CD4-positive, alpha-beta T cell treated with Interleukin-15 for 4 hours (primary cell): ENCODE measurements at places on chromosomes 7 and 10.

GRCh38 chr7:148049068-148049467, 541.5 kb upstream of the C7orf33 start:
- no peak for DNase-seq

GRCh38 chr10:76297780-76298281, 866.4 kb downstream of the LRMDA start:
- no peak for DNase-seq

- DNase-seq, result no peak
Observed at GRCh38 chr10:33240931-33241330, 93.5 kb downstream of the NRP1 start.

DNA sequence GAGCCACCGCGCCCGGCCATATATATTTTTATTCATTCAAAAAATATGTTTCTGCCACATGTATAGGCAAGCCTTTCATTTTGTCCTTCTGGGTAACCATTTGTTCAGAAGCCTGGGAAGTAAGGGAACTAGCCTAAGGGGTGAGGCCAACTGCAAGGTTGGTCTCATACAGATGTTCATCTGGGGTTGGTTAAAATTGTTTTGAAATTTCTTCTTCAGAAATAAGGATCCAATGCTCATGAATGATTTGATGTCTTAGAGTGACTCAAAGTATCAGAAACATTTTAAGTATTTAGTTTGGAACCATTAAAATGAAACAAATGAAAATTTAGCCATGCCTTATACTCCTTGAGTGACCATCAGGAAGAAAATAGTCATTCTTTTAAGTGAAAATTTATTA, 397.2 kb downstream of the SUGCT start:
- DNase-seq, result no peak

- no peak for DNase-seq
Observed at GRCh38 chr10:119500123-119500795, 42.3 kb downstream of the RGS10 start.

DNA sequence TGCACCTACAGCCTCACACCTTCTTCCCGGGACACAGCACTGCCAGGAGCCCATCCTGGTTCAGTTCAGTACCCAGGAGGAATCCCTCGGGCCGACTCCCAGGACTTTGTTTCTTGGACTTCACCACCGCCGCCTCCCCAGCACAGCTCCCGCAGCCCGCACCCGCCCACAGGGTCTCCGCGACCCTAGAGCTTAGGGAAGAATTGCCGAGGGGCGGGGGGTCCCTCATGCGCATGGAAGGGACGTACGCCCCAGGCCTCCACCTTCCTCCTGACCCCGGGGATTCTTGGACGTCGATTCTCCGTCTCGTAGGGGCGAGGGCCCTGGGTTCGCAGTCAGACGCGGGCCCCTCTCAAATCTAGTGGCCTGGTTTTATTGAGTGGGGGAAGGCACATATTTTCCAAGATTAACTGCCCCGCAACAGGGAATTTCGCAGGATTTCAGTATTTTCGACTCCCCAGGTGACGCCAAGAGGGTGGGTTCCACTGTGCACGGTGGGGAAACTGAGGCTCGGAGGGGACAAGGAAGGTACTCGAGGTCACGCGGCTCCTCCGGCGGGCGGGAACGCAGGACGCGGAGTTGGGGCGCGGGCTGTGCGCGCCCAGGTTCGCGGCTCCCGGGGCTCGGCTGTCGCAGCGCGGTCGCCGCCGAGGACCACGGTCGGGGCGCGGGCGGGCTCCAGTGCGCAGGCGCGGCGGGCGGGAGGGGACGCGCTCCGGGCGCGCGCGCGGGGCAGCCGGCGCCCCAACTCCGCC, at the start of gene ADCY1:
Gene ADCY1, plus strand, starts transcription at position 708 of the 755 bp plus-strand sequence. CDS start 176 bp downstream, outside the sequence.
- no peak for DNase-seq

GRCh38 chr7:22727714-22728035, 675 bp downstream of the IL6 start:
- no peak for DNase-seq

DNA sequence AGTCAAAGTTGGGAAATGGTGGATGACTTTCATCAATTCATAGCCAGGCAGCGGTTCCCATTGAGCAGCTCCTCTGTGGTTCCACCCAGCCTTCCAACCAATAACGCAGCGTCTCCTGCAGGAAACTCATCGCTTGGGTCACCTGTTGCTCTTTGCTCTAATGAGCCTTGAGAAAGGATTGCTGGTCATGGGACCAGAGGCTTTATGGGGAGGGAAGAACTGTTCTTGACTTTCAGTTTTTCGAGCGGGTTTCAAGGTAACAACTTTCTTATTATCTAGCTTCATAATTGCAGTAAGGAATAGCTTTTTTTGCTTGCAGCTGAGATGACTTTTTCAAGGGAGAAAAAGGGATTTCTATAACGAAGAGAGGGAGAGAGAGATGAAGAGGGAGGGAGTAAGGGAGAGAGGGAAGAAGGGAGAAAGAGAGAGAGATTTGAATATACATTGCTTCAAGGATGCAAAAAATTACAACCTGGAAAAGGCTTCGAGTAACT, 405 bp upstream of the ENTPD1 start:
- no peak for DNase-seq

DNA sequence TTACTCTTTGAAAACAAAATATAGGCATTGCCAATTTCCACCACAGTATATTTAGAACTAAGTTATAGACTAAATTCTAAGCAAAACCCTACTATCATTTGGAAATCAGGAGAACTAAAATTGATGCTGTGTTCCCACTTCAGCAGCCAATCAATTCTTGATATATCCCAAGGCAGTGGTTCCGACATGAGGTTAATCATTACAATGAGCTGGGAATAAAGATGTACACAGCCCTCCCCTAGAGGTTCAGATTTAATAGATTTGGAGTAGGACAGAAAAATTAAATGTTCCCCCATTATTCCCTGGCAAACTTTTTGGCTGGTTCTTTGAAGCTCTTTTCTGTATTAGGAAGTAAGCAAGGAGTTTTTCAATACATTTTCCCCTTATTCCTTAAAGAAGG, 15.1 kb downstream of the ZNF800 start:
- DNase-seq, result no peak

GRCh38 chr7:155521007-155521742, 25.2 kb downstream of the CNPY1 start:
- DNase-seq, result no peak

DNA sequence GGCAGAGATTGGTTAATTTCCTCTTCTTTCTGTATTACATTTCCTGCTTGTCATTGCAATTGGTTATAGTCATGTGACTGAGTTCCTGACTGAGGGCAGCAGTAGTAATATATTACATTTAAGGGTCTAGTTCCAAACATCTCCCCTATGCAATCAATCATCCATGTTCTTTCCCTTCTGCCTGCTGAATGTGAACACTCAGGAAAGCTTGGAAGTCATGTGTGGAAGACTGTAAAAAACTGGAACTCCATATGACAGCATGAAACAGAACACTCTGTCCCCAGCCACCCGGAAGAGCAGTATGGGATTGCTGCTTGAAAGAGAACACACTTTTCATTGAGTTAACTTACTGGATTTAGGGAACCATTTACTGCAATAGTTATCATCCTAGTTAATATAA, 459.7 kb upstream of the SEMA3A start:
- no peak for DNase-seq

GRCh38 chr7:72925546-72926120, 738 bp downstream of the POM121 start:
- no peak for DNase-seq

DNA sequence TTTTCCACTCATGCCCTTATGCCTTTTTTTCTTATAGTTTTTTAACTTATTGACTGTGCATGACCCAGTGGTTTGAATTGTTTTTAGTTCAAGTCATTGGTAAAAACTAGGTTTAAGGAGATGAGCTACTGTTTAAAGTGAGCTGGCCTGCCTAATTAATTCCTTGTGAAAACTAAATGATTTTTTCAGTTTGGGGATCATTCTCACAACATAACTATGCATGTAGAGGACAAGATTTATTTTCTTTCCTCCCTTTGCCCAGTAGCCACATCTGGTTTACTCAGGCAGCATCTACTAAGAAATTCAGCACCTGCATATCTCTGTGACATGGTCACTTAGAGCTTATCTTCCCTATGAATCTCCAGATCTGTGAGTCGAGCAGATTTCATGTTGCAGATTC, 1.7 kb downstream of the ADO start:
- no peak for DNase-seq

DNA sequence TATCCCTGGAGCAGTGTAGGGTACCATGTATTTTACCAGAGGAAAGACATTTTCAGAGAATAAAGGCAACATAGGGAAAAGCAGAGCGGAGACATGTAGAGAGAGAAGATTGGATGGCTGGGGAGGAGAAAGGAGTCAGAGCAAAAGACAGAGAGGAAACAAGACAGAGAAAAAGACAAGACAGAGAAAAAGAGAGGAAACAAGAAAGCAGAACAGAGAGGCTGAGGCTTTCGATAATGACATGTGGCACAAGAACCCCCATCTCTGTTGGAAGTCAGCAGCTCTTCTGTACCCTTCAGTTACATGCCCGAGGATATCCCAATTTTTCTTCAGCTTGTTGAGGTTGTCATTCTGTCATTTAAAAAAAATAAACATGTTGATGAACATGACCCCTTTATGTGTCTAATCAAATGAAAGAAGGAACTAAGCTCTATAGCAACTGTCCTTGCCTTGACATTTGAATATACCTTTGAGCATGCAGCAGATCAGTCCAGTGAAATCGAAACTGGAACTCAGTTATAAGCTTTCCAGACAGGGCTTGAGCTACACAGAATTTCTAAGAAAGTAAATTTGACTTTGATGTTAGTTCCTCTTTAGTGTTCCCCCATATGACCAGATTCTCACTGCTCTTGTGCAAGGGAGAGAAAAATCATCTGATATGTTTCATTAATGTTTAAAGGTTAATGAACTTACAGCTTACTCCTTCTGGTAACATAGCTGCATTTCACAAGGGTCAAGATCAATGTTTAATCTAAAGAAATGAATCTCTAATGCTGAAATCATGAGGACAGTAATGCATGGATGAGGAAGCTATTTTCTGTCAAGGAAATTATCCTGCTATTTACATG, 75.1 kb upstream of the SP4 start:
- peak; percentile 70 for DNase-seq

- DNase-seq, result no peak
Observed at GRCh38 chr7:150939052-150939451, 39.1 kb downstream of the KCNH2 start.

DNA sequence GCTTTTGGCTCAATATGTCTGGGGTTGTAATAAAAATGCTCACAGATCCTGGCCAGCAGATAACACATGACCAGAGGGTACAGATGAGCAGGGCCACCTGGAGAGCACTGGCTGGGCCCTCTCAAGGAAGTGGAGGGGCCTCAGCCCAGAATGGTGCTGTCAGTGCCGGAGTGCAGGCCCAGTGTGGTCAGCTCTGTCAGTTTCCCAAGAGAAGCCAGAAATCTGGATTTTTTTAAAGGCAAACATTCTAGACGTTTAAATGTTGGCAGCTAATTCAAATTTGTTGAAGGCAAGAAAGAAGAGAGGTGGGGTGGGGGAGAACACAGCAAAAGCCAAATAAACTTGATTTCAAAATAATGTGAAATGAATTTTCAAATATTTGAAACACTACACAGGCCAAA, 2.0 kb downstream of the C10orf105 start:
- no peak for DNase-seq

DNA sequence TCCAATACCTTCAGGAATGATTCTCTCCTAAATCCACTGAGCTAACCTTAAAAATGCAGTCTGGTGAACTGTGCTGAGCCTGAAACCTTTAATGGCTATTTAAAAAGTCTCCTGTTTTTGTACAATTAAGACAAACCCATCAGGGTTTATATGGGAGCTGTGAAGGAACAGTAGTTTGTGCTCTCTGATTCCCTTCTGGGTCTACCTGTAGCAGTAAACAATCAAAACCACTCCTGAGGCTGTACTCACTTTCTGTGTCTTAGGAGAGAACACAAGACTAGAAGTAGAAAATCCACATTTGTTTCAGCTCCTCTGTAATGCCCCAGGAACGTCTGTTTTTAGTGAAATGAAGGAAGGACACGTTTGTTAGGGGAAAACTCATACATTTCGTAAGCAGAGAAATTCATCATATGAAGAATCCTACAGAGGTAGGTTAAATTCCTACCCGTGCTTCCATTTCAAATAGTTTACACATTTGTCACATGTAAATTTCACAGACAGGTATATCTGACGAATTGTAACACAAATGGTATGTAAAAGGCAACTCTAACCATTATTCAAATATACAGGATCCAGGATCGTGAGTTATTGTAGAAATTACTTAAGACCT, 2.6 kb downstream of the CUX1 start:
- no peak for DNase-seq

- no peak for DNase-seq
Observed at GRCh38 chr10:82874671-82875070, 999.7 kb downstream of the NRG3 start.

DNA sequence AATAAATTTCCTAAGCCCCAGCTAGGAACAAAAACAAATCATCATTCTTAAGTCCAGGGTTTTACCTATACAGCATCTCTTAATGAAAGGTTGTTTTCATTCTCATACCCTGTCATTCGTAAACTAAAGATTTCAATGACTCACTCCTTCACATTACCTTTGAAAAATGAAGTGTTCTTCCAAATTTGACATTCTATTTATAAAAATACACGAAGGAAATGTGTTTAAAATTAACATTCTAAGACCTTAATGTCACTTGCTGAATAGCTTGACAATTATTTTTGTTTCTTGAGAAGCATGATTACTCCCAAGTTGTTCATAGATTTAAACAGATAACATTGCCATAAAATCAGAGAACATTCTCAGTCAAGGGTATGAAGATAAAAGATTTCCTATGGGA, 1188.3 kb upstream of the SORCS1 start:
- no peak for DNase-seq

DNA sequence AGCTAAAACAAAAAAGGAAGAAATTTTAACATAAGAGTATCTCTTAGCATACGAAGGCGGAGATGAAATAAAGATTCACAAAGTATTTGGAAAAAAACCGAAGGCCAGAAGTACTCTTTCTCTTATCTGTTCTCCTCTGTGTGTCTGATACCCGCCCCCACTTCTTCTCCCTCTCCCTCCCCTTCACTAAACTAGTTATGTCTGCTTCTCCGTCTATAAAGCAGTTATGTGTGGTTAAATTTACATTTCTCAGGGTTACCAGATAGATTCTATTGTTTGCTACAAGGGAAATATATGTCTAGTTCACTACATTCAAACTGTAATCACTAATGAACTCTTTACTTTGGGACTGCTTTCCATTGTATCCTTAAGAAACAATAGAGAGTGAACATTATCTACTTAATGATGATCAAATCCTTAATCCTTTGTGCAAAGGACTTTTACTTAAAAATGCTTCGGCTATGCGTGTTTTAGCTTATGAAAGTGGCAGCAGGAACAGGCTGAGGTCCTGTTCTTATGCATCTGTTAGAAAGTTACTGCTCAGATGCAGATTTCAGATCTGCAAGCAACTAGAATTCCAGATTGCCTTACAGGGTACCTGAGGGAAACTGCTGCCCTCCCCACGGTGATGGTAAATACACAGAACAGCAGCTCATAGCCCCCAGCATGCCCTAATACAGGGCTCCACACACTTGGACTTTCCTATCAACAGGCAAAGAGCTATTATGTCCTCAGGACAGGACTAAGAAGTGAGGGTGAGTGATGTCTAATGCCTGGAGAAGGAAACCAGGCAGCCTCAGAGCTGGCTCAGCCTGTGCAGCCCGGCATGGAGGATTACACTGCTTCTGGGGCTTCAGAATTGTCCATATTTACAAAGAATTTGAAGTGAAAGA, 273.3 kb downstream of the FZD1 start:
- DNase-seq, result no peak
